ENCODE measurements at places on chromosomes 4 and X. TPM values are rescaled to one million over a fixed set of nuclear protein-coding genes. Genes with fewer than 3 reads are reported as not detected.

The MAGEB3 gene
- not detected for total RNA-seq

The HTR2C gene
- 0.24 TPM for total RNA-seq

The SPANXC gene
- total RNA-seq = 107 TPM

The RAI2 gene
- not detected for total RNA-seq

The PPP1R2C gene
- total RNA-seq = not detected

The IRAK1 gene
- total RNA-seq = 44.2 TPM

The PRSS12 gene
- 0.12 TPM for total RNA-seq

The XG gene
- not detected for total RNA-seq

The SMIM43 gene
- not detected for total RNA-seq
